ENCODE measurements at places on chromosomes 7 and 10. TPM values are rescaled to one million over a fixed set of nuclear protein-coding genes. Genes with fewer than 3 reads are reported as not detected.

Gene NEUROD6
- total RNA-seq: not detected

Gene GCK
- total RNA-seq: not detected

GRCh38 chr10:35339942-35340341 lies 3.6 kb downstream of the CCNY start:
- no peak for DNase-seq

DNA sequence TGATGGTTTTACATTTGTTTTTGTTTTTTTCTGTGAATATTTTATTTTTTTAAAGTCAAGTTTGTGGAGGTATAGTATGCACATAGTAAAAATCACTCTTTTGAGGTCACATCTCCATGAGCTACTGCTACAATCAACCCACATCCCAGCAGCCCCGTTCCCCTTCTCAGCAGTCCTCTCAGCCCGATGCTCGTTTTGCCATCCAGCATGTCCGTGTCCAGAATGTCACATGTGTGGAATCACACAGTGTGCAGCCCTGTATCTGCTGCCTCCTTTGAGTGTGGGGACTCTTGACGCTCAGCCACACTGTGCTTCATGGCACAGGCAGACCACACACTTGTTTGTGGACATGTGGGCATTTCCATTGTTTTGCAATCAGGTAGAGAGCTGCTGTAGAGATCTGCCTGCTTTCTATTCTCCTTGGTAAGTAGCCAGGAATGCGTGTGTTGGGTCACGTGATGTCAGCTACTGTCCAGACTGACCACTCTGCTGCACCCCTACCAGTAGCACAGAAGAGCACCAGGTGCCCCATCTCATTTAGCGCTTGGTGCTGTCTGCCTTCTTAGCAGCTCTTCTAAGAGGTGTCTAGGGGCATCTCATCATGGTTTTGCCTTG lies 71.6 kb upstream of the CAMK2B start:
- DNase-seq: no peak

DNA sequence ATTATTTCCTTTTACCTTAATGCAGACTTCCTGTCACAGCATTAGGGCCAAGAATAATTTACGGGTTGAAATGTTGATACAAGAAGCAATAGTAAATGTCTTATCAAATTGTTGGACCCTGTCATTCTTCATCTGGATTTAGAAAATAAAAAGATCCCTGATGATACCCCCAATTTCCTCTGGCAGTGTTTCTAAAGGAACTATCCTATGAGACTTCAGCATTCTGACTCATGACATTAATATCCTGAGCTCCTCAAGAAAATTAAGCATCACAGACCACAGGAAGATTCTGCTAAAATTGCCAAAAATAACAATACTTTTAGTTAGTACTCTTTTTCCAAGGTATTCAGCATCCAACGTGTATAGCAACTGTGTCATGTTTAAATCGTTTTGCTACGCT lies 490.5 kb upstream of the ANKRD30A start:
- DNase-seq: no peak

Measured in activated CD4-positive, alpha-beta memory T cell treated with anti-CD3 and anti-CD28 coated beads, Interleukin-2, amount 10 ng/mL, durations not matched to agents 7 days and 5 days (primary cell).